ENCODE measurements at places on chromosomes 4 and X.

DNA sequence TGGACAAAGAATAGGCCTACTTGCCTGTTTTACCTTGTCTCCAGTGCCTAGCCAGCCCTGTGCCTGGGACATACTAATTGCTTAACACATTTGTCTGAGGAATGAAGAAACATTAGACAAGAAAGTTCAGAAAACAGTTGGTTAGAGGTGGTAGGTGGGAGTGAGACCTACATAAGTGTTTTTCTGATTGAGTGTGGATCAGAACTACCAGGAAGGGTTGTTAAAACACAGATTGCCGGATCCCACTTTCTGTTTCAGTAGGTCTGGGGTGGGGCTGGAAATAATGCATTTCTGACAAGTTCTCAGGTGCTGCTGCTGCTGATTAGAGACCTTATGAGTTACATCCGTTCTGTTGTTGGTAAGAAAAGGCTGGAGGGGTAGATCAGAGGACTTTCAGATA lies 5.7 kb upstream of the JADE1 start:
- no peaks in the 10 kb centered on the region for H3K4me1 ChIP-seq
- H3K4me3 ChIP-seq, result no peak overlapping the region
- no peaks in the 10 kb centered on the region for H3K36me3 ChIP-seq
- DNase-seq, result no peak
- no peaks in the 10 kb centered on the region for H3K27me3 ChIP-seq

- H3K4me3 ChIP-seq, result no peak overlapping the region
- H3K4me1 ChIP-seq, result no peaks in the 10 kb centered on the region
- H3K27me3 ChIP-seq, result no peaks in the 10 kb centered on the region
- H3K36me3 ChIP-seq, result no peaks in the 10 kb centered on the region
Measured at GRCh38 chr4:58502839-58503238, 1392.7 kb upstream of the IGFBP7 start.

GRCh38 chr4:13905543-13905942 lies 278.0 kb upstream of the BOD1L1 start:
- H3K36me3 ChIP-seq, result no peaks in the 10 kb centered on the region
- H3K4me1 ChIP-seq, result no peaks in the 10 kb centered on the region
- H3K27ac ChIP-seq, result no peak overlapping the region
- H3K27me3 ChIP-seq, result no peaks in the 10 kb centered on the region
- DNase-seq, result no peak

DNA sequence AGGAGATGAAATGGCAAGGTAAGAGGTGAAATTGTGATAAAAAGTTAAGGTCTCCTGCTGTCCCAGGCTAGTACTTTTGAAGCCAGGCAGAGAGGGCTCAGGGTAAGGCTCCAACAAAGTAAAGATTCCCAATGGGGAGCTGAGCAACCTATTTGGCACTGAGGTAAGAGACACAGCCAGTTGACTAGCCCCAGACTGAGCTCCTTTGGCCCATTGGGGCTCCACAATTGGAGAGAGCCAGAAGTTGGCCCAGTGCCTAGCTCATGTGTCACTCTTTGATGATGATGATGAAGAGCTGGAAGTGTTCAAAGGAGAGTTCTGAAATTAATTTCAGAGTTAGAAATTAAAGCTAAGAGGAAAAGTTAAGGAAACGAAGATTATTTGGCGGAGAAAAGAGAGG lies 94.6 kb downstream of the RLIM start:
- H3K36me3 ChIP-seq, result no peaks in the 10 kb centered on the region
- no peak overlapping the region for H3K27ac ChIP-seq
- H3K4me1 ChIP-seq, result peaks cover 22% of the 10 kb centered on the region
- DNase-seq, result no peak
- no peak overlapping the region for H3K4me3 ChIP-seq

DNA sequence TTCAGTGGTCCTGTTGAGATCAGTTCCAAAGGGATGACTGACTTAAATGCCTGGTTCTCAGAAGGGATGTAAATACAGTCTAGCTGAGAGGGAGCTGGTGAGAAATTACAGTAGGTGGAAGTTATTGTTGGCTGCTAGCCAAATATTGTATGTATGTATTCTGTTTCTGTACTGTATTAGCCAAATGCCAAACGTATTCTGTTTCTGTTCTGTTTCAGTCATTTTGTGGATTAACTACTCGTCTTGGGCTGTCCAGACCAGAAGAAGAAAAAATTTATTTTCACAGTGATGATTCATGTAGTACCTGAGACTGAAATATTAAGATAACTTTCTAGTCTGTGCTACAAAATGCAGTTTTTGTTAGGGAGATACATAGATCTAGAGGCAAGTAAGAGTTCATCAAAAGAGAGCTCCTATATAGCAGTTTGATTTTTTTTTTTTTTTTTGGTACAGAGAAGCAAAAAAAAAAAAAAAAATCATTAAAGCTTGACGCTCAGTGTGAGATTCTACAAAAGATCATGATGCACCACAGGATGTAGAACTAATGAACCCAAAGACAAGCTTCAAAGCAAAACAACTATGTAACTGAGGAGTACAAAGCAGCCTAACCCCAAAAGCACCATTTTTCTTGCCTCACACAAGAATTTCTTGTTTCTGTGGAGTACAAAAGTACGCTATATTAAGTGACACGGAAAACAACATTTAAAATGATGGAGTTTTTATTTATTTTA lies 54.8 kb downstream of the CASP6 start:
- H3K27ac ChIP-seq, result no peak overlapping the region
- no peaks in the 10 kb centered on the region for H3K27me3 ChIP-seq
- H3K4me3 ChIP-seq, result no peak overlapping the region
- no peak for DNase-seq

- H3K4me1 ChIP-seq, result no peaks in the 10 kb centered on the region
- H3K27me3 ChIP-seq, result no peaks in the 10 kb centered on the region
- no peaks in the 10 kb centered on the region for H3K36me3 ChIP-seq
- no peak for DNase-seq
- H3K27ac ChIP-seq, result no peak overlapping the region
- H3K4me3 ChIP-seq, result no peak overlapping the region
Measured at GRCh38 chrX:110444996-110445395, 86.3 kb downstream of the RTL9 start.

DNA sequence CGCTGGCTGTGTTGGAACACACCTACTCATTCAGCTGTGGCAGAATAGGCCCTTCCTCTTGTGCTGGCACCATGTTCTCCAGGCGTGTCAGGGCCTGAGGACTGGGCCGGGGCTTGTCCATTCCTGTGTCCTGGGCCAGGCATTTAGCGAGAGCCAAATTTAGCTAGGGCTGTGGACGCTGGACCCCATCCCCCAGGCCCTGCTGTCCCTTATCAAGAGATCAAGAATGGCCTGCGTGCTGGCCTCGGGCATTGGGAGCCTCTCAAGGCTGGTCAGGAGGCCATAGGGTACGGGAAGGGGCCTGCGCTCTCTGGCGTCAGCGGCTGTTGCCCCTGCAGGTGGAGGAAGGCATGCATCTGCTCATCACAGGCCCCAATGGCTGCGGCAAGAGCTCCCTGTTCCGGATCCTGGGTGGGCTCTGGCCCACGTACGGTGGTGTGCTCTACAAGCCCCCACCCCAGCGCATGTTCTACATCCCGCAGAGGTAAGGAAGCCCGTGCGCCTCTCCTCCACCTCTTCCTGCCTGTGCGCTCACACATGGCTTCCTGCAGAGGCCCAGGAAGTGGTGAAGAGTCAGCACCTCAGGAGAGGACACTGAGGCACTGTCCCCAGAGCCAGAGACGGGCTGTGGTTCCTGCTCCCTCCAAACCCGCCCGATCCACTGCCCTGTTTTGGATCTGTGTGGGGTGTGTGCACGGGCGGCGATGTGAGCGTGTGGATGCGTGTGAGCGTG lies 15.3 kb downstream of the ABCD1 start:
- DNase-seq, result no peak
- H3K27ac ChIP-seq, result no peak overlapping the region
- no peaks in the 10 kb centered on the region for H3K36me3 ChIP-seq

- DNase-seq, result no peak
- no peak overlapping the region for H3K4me3 ChIP-seq
- no peaks in the 10 kb centered on the region for H3K36me3 ChIP-seq
- peaks cover 3% of the 10 kb centered on the region for H3K27me3 ChIP-seq
Measured at GRCh38 chrX:65582450-65583082, 48.0 kb upstream of the LAS1L start.

DNA sequence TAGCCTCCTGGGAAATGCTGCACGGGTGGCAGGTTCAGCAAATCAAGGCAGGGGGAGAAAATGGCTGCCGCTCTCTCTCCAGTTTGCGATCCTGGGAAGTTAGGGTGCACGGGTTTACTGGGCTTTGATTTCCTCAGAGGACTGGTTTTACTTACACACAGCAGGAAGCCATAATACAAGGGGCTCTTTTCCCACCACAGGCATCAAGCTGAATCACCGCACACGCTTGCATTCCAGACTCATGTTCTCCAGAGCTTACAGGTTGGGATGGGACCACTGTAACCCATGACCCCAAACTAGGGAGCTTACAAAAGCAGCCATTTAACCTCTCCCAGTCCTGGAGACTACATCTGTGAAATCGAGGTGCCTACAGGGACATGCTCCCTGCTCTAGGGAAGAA lies 159.8 kb downstream of the DHRSX start:
- no peaks in the 10 kb centered on the region for H3K27me3 ChIP-seq
- no peaks in the 10 kb centered on the region for H3K4me1 ChIP-seq
- no peaks in the 10 kb centered on the region for H3K36me3 ChIP-seq
- DNase-seq, result no peak

DNA sequence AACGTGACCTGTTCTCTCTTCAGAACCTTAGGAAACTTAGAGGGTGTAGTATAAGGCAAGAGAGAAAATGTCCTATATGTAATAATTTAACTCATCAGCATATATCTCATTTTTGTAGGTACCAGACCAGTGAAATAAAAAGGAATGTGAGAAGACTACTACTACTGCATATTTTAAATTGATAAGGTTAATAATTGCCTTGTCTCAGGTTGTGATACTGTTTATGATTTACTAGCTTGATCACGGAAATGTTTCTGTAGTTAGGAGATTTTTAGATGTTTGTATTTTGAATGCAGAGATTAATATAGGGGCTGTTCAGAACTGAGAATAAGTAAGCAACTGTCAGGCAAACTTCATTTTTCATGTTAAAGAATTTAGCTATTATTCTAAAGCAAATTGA lies 1563.4 kb downstream of the C4orf33 start:
- H3K36me3 ChIP-seq, result no peaks in the 10 kb centered on the region
- no peak overlapping the region for H3K4me3 ChIP-seq
- H3K4me1 ChIP-seq, result no peaks in the 10 kb centered on the region
- no peaks in the 10 kb centered on the region for H3K27me3 ChIP-seq
- no peak overlapping the region for H3K27ac ChIP-seq

DNA sequence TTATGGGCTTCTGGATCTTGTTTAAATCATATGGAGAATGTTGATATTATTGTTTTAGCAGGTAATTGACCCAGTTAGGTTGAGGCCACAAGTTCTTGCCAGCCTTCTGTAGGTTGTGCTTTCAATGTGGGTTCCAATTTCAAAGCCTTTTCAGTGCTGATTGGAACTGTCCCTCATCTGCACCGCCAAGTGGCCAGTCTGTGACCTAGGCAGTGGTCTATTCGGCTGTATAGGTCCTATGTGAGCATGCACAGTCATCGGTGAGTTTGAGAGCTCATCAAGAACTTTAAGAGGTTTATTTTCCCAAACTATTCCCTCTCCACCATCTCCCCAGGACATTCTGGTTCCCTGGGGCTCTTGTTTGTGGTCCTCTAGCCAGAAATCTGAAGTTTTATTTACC lies 35.7 kb downstream of the DDX53 start:
- H3K36me3 ChIP-seq, result no peaks in the 10 kb centered on the region
- no peak for DNase-seq
- no peak overlapping the region for H3K4me3 ChIP-seq
- no peaks in the 10 kb centered on the region for H3K27me3 ChIP-seq

DNA sequence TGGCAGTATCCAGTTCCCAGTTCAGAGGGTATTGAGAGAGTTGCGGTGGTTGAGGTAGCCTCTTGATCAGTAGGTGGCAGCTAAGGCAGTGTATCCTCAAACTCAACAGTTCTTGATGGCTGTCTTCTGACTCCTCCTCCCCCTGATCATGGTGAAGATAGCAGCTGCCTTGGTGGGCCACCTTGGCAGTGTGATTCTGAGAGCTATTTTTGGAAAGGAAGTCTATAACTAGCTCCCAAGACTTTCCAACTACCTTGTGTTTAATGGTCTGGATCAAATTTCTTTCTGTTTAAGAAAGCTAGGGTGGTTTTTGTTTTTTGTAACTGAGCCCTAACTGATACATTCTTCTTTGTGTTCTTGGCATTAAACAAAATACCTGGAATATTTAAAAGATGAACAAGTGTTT lies 10.5 kb upstream of the TBC1D19 start:
- DNase-seq, result no peak
- H3K27me3 ChIP-seq, result no peaks in the 10 kb centered on the region
- no peak overlapping the region for H3K27ac ChIP-seq
- H3K36me3 ChIP-seq, result no peaks in the 10 kb centered on the region
- H3K4me3 ChIP-seq, result no peak overlapping the region
- no peaks in the 10 kb centered on the region for H3K4me1 ChIP-seq

DNA sequence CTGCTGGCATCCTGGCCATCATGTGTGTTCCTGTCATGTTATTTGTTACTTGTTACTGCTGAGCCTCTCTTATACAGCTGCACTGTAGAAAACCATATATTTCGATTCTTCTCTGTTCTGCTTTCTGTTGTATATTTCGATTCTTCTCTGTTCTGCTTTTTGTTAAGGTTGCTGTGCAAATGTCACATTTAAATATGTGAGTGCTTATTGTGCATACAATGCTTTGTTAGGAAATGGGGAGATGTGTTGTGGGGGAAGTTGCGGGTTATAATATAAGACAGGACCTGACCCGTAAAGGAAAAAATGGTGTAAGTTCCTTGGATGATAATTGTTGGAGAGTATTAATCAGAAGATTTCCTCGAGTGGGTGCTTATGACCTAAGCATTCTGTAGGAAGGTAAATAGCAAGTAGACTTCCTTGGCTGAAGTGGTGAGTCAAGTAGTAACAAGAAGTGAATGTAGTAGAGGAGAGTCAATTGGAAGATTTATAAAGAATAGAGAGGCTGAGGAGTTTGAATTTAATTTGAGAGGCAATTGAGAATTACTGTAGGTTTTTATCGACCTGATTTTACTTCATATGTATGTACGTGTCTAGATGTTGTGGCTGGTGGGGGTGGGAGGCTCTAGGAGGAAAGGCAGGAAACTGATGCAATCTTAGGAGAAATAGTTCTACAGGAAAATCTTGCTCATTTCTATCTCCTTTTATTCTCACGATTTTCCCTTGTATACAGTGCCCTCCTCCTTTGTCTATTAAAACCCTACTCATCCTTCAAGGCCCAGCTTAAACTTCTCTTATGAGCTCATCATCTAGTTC lies 8.5 kb downstream of the OGT start:
- no peak for DNase-seq
- no peaks in the 10 kb centered on the region for H3K27me3 ChIP-seq
- peaks cover 5% of the 10 kb centered on the region for H3K4me1 ChIP-seq

- H3K4me3 ChIP-seq, result no peak overlapping the region
- H3K36me3 ChIP-seq, result no peaks in the 10 kb centered on the region
- H3K4me1 ChIP-seq, result no peaks in the 10 kb centered on the region
- no peaks in the 10 kb centered on the region for H3K27me3 ChIP-seq
- no peak overlapping the region for H3K27ac ChIP-seq
Measured at GRCh38 chr4:168562041-168562571, 65.3 kb downstream of the PALLD start.

GRCh38 chr4:10009861-10010500 lies 11.3 kb downstream of the SLC2A9 start:
- peaks cover 22% of the 10 kb centered on the region for H3K4me1 ChIP-seq
- H3K27ac ChIP-seq, result no peak overlapping the region
- no peaks in the 10 kb centered on the region for H3K36me3 ChIP-seq

GRCh38 chr4:47830265-47831025 lies 7.4 kb downstream of the CORIN start:
- H3K36me3 ChIP-seq, result no peaks in the 10 kb centered on the region
- DNase-seq, result no peak
- no peaks in the 10 kb centered on the region for H3K27me3 ChIP-seq
- H3K4me3 ChIP-seq, result no peak overlapping the region

- H3K4me3 ChIP-seq, result no peak overlapping the region
- no peaks in the 10 kb centered on the region for H3K36me3 ChIP-seq
- no peaks in the 10 kb centered on the region for H3K4me1 ChIP-seq
- no peak for DNase-seq
Measured at GRCh38 chrX:17247144-17247543, 127.9 kb upstream of the NHS start.

Data from right lobe of liver (tissue), 6 donors.